ENCODE measurements at places on chromosomes 7 and 10.

DNA sequence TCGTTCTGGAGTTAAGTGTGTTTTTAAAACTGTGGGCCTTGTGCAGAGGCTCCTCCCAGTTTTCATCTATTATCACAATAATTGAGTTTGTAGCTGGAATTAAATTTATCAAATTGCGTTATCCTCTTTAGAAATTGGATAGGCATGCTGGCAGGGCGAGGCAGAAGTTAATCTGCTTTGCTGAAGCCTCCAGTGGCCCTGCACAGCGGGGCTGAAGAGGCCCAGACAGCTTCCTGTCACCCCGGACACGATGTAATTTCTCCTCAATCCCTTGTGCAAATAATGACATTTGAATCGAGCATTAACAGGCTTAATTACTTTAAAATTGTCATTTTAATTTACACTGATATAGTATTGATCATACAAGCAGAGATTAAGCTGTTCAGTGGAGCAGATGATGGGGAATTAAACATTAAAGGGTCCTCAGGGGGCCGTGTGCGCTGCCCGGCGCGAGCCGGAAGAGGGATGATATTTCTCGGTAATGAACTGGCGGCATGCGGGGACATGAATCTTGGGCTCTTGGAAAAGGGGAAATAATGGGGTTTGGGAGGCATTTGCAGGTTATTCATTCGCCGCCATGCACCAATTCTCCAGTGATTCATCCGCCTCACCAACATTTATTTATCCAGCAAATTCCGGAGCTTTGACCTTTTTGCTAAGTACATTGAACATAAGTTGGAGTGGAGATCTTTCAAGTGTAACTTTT is 118.5 kb downstream of the NKX6-2 start:
- DNase-seq: no peak

- no peak for DNase-seq
Observed at GRCh38 chr10:97593421-97593820, 3.9 kb downstream of the C10orf62 start.

DNA sequence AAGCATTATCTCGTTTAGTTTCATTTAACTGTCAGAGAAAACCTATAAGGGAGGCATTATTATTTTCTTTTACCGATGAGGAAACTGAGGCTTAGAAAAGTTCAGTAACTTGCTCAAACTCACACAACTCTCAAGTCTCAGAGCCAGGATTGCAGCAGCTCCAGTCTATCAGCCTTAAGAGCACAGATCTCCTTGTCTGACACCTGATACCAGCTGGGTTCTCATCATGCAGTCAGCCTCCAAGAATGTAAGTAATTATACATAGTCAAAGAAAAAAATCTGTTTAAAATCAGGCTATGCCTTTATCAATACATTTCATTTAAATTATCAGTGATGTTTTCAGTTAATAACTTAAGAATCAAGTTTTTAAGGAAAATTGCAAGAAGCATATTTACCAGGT is 236.6 kb upstream of the TCF7L2 start:
- DNase-seq: no peak

DNA sequence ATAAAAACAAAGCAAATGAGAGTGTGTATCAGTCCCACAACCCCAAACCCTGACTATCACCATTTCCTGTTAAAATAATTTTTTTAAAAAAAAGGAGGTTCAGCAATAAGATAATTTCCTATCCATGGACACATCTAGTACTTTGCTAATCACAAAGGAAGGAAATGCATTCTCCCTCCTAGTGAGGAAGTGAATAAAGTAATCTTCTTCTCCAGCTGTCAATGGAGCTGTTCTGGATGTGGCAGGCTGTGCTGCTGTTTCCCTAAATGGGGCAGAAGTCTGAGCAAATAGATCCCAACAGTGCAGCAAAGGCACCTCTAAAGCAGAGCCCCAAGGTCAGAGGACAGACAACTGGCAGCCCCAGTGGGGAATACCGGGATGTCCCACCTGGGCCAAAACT is 540.0 kb downstream of the KCNMA1 start:
- DNase-seq: no peak

GRCh38 chr10:124566981-124567835 is 105.6 kb downstream of the LHPP start:
- DNase-seq: no peak

DNA sequence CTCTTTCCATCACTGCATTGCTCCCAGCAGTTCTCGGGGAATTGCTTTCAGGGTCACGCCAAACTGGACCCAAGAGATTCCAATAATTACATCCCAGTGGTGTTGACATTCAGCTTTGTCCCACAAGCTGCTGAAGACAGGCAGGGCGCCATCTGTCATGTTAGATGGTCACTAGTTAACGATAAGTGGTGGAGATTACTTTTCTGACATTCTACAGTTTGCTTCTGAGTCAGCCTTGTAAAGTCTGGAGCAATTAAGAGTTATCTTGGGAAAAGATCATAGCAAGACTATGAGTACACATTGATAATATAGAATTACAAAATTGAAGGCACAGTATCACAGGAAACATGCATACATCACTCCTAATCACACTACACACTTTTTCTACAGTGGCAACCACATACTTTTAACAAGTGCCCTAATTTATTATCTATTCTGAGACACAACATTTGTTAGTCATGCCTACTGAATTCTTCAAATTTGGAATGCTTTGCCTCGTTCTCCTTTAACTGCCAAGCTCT is 41.9 kb downstream of the SEMA3C start:
- no peak for DNase-seq

- no peak for DNase-seq
Observed at GRCh38 chr10:132538031-132538789, 623 bp downstream of the INPP5A start.

DNA sequence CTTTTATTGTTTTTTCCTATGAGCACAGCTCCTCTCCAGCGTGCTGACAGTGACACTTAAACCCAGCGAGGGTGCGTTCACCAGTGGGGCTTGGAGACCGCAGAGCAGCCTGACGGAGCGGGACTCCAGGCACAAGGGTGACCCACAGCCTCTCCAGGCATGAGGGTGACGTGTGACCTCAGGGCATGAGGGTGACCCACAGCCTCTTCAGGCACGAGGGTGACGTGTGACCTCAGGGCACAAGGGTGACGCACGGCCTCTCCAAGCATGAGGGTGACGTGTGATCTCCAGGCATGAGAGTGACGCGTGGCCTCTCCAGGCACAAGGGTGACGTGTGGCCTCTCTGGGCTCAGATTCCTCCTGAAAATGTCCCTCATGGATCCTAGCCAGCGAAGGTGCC is 164.3 kb upstream of the TCERG1L start:
- DNase-seq: no peak

- DNase-seq: peak; percentile 93
Observed at GRCh38 chr10:75210282-75211006, at the start of gene VDAC2. VDAC2 (plus strand) TSS chr10:75210796; CDS start chr10:75211159, 363 bp downstream.

DNA sequence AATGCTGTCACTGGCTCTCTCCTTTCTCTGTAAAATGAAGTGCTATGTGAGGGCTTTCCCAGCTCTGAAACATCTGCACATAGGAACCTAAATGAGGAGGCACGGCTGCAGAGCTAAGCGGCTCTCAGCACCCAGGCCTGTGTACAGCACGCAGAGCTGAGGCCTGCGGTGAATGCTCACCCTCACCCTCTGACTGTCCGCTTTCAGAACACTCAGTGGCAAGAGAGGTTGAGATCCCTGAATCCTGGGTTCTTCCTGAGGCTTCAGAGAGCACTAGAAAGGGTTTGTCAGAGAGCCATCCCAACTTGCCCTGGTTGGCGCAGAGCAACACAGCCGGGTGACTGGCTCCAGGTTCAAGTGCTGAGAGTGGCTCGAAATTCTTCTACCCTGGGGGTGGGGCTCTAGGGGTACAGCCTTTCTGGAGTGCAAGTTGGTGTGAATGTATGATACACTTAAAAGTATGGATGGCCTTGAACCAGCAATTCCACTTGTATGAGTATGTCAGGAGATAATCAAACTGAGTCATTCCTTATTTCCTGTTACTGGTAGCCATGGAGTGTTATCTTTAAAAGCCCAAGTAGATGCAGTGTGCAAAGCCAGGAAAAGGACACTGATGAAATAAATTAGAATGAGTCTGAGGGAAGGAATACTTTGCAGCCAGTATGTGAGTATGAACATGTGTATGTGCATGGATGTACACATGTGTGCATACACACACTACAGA is 1.7 kb upstream of the CCDC201 start:
- no peak for DNase-seq

DNA sequence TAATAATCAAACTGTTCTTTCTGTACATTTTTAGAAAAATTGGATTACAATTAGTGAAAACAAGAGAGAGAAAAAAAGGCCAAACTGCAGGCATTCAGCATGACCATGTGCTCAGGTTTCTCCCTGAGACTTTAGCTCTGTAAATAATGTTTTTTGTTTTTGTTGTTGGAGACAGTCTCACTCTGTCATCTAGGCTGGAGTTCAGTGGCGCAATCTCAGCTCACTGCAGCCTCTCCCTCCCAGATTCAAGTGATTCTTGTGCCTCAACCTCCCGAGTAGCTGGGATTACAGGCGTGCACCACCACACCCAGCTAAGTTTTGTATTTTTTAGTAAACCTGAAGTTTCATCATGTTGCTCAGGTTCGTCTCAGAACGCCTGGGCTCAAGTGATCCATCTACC is 23.0 kb downstream of the BZW2 start:
- DNase-seq: no peak

- no peak for DNase-seq
Observed at GRCh38 chr7:24715661-24716479, 41.4 kb downstream of the GSDME start.
